ENCODE measurements at places on chromosomes 7 and 10.

- H3K4me1 ChIP-seq, result peaks cover 12% of the 10 kb centered on the region
- H3K27ac ChIP-seq, result no peak overlapping the region
- no peak overlapping the region for H3K4me3 ChIP-seq
- no peaks in the 10 kb centered on the region for H3K36me3 ChIP-seq
- no peak for DNase-seq
- no peaks in the 10 kb centered on the region for H3K27me3 ChIP-seq
Observed at GRCh38 chr10:4012848-4013247, 227.8 kb upstream of the KLF6 start.

- H3K27ac ChIP-seq, result peak overlapping the region; percentile 85
- H3K4me1 ChIP-seq, result peaks cover 26% of the 10 kb centered on the region
- DNase-seq, result peak; percentile 9
- peak overlapping the region; percentile 97 for H3K4me3 ChIP-seq
Observed at GRCh38 chr10:7819121-7819460, 786 bp downstream of the TAF3 start.

DNA sequence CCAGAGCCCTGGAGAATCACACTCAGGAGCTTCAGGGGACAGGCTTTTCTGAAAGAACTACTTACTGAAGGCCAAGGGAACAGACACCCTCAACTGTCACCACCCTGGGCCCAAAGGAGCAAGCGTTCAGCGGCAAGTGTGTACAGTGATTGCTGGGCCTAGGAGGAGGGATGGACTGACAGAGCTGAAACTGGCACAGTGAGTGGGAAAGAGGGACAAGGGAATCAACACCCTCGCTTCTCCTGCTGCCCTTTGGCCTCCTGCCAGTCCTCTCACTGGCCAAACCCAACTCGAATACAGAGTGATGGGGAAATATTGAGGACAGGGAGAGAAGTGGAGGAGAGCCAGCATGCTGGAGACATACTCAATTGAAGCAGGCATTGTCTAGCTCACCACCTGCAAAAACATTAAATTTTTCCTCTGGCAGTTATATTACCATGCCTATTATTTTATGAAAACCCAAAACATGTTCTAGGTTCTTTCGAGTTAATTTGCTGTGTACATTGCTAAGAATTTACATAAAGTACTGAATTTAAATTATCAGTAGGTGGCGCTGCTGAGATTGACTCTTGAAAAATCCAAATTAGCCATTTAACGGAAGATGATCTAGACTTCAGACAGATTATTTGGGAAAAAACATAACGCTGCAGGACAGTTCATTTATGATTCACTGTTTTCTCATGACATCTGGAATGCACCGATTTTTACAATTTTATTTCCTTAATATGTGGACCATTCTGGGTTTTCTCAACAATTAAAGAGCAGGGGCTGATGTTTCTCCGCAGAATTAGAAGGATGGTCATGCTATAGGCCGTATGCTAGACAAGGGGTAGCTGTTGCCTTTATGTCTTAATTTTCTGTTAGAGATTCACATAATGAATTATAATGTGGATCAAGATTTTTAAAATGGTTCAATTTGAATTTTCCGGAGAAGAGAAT lies 14.7 kb upstream of the TMEM236 start:
- H3K4me1 ChIP-seq, result peaks cover 2% of the 10 kb centered on the region
- H3K4me3 ChIP-seq, result no peak overlapping the region
- no peak overlapping the region for H3K27ac ChIP-seq
- H3K36me3 ChIP-seq, result no peaks in the 10 kb centered on the region

DNA sequence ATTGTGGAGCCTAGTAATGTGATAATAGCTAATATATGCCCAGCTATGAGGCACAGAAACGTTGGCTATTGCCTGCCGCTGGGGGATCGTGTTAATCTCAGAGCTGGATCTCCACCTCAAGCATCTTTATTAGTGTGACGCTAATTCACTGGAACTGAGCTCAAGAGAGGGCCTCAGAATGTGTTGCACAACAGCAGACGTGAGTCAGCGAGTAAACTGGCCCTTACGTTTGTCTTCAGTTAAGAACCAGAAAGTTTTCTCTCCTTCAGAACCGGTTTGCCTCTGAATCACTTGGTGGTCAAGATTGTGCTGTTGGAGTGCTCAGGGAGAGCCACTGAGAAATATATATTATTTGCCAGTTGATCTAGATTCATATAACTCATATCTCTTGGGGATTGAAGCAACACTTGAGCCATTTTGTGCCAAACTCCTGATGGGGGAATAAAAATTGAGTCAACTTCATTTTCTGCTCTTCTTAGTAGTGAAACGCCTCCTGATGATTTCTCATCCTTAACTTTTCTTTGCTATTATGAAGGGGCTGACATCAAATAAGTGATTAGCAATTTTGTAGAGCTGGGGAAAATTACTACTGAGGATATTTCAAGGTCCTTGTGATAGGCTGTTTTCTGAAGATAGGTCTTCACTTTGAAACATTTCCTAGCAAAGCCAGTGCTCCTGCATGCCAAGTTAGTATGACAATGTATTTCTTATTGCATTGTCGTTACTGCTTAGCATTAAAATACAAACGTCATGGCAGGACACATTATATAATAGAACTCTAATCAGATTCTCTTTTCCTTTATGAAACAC lies 22.3 kb downstream of the BZW2 start:
- H3K4me3 ChIP-seq, result no peak overlapping the region
- H3K27ac ChIP-seq, result no peak overlapping the region
- H3K4me1 ChIP-seq, result peaks cover 25% of the 10 kb centered on the region
- no peaks in the 10 kb centered on the region for H3K27me3 ChIP-seq
- peaks cover 64% of the 10 kb centered on the region for H3K36me3 ChIP-seq

- no peak overlapping the region for H3K4me3 ChIP-seq
- H3K27me3 ChIP-seq, result no peaks in the 10 kb centered on the region
- DNase-seq, result no peak
- peaks cover 28% of the 10 kb centered on the region for H3K36me3 ChIP-seq
Observed at GRCh38 chr10:132706701-132707100, 79.2 kb downstream of the NKX6-2 start.

- peaks cover 38% of the 10 kb centered on the region for H3K36me3 ChIP-seq
- no peak overlapping the region for H3K4me3 ChIP-seq
- peaks cover 13% of the 10 kb centered on the region for H3K4me1 ChIP-seq
- H3K27ac ChIP-seq, result no peak overlapping the region
- H3K27me3 ChIP-seq, result no peaks in the 10 kb centered on the region
- DNase-seq, result no peak
Observed at GRCh38 chr7:127885843-127886242, 145.4 kb downstream of the LRRC4 start.

GRCh38 chr7:65239707-65240352 lies 133.8 kb upstream of the ZNF92 start:
- H3K27me3 ChIP-seq, result peaks cover 47% of the 10 kb centered on the region
- H3K4me3 ChIP-seq, result peak overlapping the region; percentile 48
- H3K27ac ChIP-seq, result no peak overlapping the region
- H3K4me1 ChIP-seq, result no peaks in the 10 kb centered on the region
- H3K36me3 ChIP-seq, result no peaks in the 10 kb centered on the region
- DNase-seq, result no peak

GRCh38 chr10:72133517-72133916 lies 45.2 kb upstream of the SPOCK2 start:
- no peak overlapping the region for H3K4me3 ChIP-seq
- no peak for DNase-seq
- H3K27ac ChIP-seq, result no peak overlapping the region
- peaks cover 36% of the 10 kb centered on the region for H3K4me1 ChIP-seq
- no peaks in the 10 kb centered on the region for H3K27me3 ChIP-seq
- H3K36me3 ChIP-seq, result peaks cover 27% of the 10 kb centered on the region

GRCh38 chr7:36635091-36635490 lies 89.2 kb downstream of the AOAH start:
- H3K27ac ChIP-seq, result no peak overlapping the region
- H3K4me1 ChIP-seq, result peaks cover 33% of the 10 kb centered on the region
- H3K4me3 ChIP-seq, result no peak overlapping the region
- H3K27me3 ChIP-seq, result no peaks in the 10 kb centered on the region
- H3K36me3 ChIP-seq, result peaks cover 4% of the 10 kb centered on the region
- no peak for DNase-seq

GRCh38 chr10:3173171-3173878 lies 743 bp upstream of the PITRM1 start:
- H3K4me3 ChIP-seq, result peak overlapping the region; percentile 81
- H3K36me3 ChIP-seq, result peaks cover 14% of the 10 kb centered on the region
- H3K4me1 ChIP-seq, result peaks cover 15% of the 10 kb centered on the region
- H3K27me3 ChIP-seq, result no peaks in the 10 kb centered on the region
- peak overlapping the region; percentile 92 for H3K27ac ChIP-seq

DNA sequence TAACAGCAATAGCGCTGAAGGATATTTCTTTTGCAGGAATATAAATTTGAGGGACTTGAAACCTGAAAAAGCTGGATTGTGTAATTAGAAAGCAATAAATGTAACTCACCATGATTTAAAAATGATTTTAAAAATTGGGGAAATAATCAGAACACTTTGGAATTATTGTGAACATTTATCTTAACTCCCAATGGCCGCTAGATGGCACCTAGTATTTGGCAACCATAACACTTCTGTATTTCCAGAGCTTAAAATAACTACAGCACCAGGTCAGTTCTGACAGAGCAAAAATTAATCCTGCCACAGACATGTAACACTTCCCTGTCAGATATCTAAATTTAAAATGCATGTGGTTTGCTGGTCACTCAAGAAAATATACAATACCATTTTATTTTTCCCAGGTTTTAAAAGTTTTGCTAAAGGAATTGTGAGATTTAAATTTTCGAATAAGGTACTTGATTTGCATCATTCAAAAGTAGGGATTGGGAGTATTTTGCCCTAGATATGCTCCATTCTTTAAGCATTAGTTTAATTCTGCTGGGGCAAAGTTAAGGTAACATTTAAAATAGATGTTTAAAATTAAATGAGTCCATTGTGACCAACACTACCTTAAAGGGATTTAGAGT lies 144.5 kb downstream of the PPP1R3A start:
- H3K4me1 ChIP-seq, result no peaks in the 10 kb centered on the region
- no peaks in the 10 kb centered on the region for H3K27me3 ChIP-seq
- no peak overlapping the region for H3K4me3 ChIP-seq
- no peaks in the 10 kb centered on the region for H3K36me3 ChIP-seq
- no peak for DNase-seq
- H3K27ac ChIP-seq, result no peak overlapping the region

DNA sequence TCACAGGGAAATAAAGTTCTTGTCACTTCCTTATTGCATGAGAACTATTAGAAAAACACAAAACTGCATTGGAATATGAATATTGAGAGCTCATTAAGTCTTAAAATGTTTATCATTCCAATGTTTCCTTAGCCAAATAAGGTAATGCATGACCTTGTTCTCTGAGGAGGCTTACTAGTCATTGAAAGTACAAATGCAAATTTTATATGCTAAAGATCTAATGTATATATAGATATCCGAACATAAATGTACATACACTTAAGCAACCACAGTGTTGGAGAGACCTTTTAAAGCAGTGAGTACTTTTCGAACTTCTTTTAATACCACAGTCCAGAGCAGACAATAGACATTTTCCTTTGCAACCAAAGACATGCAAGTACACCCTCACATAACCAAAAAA lies 96.1 kb downstream of the RELN start:
- H3K27me3 ChIP-seq, result no peaks in the 10 kb centered on the region
- no peaks in the 10 kb centered on the region for H3K4me1 ChIP-seq
- DNase-seq, result no peak
- H3K4me3 ChIP-seq, result no peak overlapping the region

- H3K4me3 ChIP-seq, result no peak overlapping the region
- no peaks in the 10 kb centered on the region for H3K27me3 ChIP-seq
- H3K27ac ChIP-seq, result peak overlapping the region; percentile 49
- peaks cover 29% of the 10 kb centered on the region for H3K4me1 ChIP-seq
Observed at GRCh38 chr10:11298116-11298515, 280.4 kb downstream of the CELF2 start.
